ENCODE measurements at places on chromosomes 1 and 21.

DNA sequence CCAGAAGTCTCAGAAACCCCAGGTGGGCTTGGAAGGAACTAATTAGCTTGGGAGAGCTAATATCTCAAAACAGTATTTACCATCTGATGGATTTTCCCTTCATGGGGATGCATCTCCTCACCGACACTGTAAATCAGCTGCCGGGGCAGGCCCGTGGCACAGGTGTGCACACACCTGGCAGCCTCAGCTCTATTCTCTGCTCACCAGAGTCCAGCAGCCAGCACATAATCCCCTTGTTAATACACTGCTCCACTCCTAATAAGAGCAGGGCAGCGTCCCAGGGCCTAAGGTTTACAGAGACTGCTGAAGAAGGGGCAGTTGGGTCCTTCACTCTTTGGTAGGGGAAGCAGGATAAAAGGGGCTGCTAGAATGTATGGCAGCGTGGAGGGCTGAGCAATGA lies 200.0 kb downstream of the TOMM20 start:
- DNase-seq = no peak

- DNase-seq = no peak
Observed at GRCh38 chr1:204450461-204451257, 39.0 kb upstream of the PPP1R15B start.

DNA sequence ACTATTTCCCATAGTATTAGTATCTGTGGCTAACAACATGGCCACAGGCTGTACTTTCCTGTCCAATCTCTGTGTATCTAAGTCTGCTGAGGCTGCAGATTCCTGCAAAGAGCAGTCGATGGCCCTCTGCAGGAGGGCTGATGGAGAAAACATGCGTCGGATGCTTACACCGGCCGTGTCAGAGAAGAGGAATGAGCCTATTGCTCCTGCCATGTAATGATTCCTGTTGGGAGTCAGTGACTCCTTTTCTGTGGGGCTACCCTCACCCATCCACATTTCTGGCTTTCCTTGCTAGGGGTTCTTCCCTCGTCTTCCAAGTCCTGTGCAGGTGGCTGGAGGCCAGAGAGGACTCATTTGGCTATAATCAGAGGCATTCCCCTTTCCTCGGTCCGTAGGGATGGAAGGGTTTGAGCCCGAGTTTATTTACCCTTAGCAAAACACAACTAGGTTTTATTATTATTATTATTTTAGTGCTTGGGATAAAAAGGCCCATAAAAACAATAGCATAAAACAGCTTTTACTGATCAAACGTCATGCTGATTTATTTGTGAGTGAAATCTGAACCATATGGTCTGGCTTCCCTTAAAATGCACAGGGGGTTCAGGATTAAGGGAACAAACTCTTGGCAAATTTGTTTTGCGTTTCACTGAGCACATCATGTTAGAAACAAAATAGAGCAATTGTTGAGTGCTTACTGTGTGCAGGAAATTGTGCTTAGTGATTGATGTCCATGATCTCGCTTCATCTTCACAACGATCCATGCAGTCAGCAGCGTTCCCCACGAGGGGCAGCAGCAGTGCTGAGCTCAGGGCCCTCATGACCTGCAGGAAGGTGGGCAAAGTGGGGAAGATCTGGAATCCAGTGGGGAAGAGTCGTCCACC lies 70.8 kb downstream of the KIF26B start:
- peak; percentile 81 for DNase-seq

GRCh38 chr1:4654764-4655673 lies 610 bp downstream of the AJAP1 start:
- DNase-seq = peak; percentile 21

- DNase-seq = no peak
Observed at GRCh38 chr21:42218836-42219605, at the start of gene ABCG1. TSS of gene ABCG1 (plus strand) at chr21:42219140. CDS start at chr21:42219263, 123 bp downstream.

- DNase-seq = no peak
Observed at GRCh38 chr1:212341090-212341489, 55.9 kb downstream of the PPP2R5A start.

- no peak for DNase-seq
Observed at GRCh38 chr21:40853956-40854688, 7.2 kb upstream of the DSCAM start.

DNA sequence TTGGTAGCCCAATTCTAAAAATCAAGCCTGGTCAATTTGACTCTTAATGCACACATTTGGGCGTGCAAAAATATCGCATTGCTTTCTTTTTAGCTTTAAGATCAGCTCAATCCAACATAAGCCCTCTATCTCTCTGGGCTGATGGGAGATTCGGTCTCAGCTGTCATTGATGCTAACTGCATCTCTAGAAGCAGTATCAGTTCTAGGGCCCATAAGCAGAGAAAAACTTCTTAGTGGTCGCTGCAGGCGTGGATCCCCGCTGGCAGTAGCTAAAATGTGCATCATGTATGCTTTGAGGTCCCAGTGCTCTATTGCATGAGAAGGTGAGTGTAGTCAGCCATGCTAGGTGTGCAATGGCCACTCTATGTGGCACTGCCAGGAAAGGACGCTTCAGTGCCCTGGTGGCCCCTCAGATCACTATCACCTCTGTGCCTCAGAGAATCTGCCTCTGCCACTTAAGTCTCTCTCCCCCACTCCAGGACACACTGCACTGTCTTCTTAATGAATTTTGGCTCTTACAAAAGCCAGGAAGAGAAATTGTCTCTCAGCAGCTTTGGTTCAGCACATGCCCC lies 79.7 kb upstream of the GADD45A start:
- DNase-seq = no peak

DNA sequence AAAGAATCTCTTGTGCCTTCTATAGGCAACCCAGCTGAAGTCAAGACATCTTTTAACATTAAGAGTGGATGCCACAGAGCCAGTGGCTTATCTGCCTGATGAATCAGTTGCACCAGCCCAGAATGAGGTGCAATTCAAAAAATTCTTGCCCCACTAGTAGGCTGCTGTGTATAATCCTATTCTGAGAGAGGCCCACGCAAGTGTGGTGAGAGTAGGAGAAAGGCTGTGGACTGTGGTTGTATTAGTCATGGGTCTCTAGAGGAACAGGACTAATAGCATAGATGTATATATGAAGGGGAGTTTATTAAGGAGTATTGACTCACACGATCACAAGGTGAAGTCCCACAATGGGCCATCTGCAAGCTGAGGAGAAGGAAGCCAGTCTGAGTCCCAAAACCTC lies 216.4 kb downstream of the LTN1 start:
- peak; percentile 85 for DNase-seq

DNA sequence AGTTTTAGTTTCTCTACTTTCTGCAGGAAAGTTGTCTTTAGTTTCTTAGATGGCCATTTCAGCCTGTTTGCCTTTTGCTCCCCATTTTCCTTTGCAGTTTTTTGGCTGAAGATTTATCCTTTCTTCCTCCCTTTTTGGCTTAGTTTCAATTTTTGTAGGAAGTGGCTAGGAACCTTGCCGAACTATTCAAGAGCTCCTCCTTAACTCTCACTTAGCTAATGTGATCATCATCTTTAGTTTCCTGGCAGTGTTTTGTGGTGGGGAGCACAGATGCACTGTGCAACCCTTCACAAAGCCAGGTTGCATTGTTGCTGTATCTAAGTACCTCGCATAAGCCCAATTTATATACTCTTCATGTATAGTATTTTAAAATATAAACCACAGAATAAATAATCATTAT lies 28.8 kb upstream of the CCDC181 start:
- DNase-seq = no peak

GRCh38 chr1:63847308-63847910 lies 73.6 kb downstream of the ROR1 start:
- no peak for DNase-seq

DNA sequence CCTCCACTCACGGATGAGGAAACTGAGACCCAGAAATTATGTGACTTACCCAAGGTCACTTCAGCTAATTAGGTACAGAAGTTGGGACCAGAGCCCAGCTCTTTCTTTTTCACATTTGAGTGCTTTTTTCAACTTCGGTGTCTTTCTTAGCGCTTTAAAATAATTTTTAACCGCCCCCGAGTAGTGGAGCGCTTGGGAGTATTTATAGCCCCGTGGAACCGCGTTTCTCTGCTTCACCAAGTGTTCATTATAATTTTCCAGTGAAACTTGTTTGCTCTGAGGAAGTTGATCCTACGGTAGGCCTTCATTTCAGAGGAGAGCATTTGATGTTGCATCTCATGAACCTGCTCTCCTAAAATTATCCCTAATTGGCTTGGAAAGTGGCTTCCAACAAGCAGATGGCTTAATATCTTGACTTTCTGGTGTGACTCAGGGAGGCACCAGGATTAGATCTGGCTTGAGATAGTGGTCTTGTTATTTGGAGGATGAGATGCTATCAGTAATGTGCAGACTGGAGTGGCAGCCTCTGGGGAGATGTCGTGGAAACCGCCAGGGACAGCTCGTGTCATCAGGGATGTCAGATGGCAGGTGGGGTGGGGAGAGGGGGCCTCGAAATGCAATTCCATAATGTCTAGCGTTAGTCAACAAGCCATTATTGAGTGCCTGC lies 321.3 kb downstream of the CAMTA1 start:
- DNase-seq = no peak

DNA sequence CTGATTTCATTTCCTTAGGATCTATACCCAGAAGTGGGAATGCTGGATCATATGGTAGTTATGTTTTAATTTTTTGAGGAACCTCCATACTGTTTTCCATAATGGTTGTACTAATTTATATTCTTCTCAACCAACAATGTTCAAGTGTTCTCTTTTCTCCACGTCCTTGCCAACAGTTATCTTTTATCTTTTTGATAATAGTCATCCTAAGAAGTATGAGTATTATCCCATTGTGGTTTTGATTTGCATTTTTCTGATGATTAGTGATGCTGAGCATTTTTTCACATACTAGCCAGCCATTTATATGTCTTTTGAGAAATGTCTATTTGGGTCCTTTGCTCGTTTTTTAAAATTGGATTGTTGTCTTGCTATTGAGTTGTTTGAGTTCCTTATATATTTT lies 38.5 kb downstream of the ABCD3 start:
- no peak for DNase-seq

GRCh38 chr1:31871703-31872102 lies 55.9 kb upstream of the SPOCD1 start:
- no peak for DNase-seq

- DNase-seq = no peak
Observed at GRCh38 chr1:17520041-17520440, 19.5 kb upstream of the ARHGEF10L start.

DNA sequence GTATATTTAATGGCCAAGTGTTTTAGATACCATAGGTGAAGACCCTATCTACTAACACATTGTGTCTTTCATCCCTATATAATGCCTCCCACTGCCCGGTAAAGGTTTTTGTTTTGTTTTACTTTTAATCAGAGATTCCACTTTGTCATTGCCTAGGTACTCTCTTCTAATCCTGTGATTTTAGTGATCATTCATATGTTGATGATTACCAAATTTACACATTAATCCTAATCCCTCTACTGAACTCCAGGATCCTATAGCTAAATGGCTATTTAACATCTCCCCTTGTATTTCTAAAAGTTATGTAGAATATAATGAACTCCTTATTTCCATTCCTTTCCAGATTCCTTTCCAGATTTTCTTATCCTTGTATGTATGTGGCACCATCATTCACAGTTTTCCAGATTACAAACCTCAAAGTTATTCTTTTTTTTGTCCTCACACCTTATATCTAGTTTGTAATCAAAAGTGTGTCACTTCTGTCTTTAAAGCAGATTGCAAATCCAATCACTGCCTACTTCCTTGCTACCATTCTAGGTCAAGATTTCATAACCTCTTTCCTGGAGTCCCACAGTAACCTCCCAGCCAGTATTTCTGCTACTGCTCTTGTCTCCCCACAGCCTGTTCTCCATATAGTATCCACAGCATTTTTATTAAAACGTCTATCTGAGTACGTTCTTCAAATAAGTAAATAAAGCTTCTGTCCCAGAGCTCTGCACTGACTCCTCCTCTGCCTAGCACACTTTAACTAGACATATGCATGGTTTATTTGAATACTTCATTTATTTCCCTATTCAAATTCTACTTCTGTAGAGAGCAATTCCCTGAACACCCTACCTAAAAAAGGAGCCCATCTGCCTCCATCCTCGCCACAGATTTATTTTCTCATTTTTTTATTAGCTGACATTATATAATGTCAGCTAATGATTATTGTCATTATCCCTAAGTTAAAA lies 157.8 kb downstream of the KCNT2 start:
- no peak for DNase-seq

- DNase-seq = no peak
Observed at GRCh38 chr1:112389689-112390088, 6.3 kb upstream of the CTTNBP2NL start.

DNA sequence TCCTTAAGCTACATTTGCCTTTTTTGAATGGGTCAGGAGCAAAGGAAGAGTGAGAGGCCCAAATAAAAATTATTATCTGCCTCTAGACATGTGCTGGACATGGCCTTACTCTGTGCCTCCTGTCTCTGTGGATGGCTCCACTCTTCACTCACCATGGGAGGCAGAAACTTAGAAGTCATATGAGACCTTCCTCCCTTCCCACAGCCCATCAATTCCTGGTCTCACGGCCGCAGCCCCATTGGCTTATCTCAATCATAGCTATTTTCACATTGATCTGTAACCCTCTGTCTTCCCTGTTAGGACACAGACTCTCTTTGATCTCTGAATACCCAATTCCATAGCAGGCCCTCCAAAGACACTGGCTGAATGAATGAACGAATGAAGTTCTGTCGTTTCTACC lies 14.2 kb upstream of the ADORA1 start:
- DNase-seq = no peak
